Fibroblast of upper back skin (primary cell): ENCODE measurements at places on chromosomes 16 and 17.

DNA sequence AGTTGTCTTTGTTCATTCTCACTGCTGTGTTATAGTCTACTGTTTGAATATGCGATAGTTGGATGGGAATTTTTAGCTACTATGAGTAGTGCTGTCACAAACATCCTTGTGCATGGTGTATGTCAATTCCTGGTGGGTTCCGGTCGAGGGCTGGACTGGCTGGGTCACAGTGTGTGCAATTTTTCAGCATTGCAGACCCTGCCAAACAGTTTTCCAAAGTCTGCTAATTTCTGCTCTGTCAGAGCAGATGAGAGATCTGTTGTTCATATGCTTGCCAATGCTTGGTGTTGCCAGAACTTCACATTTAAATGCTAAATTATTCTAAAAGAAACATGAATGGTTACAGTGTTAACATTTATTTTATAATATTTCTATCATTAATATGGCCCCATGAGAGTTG lies 3.6 kb upstream of the C16orf96 start:
- DNase-seq, result no peak

DNA sequence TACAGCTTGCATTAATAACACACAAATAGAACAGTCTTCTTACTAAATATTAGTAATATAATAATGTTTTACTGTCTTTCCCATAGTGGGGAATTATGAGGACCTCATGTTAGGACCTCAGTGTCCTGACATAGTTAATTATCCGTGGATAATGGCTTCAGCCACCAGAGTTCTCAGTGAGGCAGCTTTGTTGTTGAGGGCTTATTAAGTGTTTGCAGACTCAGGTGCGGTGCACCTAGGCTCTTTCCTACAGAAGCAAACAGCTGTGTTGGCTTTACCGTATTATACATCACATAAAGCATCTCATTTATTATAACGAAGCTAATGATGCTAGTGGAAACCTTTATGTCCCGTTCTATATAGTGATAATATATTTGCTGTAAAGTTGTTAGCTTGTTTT lies 246.7 kb downstream of the FTO start:
- DNase-seq, result no peak

- no peak for DNase-seq
Observed at GRCh38 chr16:46482895-46483294, 138.3 kb downstream of the SHCBP1 start.

DNA sequence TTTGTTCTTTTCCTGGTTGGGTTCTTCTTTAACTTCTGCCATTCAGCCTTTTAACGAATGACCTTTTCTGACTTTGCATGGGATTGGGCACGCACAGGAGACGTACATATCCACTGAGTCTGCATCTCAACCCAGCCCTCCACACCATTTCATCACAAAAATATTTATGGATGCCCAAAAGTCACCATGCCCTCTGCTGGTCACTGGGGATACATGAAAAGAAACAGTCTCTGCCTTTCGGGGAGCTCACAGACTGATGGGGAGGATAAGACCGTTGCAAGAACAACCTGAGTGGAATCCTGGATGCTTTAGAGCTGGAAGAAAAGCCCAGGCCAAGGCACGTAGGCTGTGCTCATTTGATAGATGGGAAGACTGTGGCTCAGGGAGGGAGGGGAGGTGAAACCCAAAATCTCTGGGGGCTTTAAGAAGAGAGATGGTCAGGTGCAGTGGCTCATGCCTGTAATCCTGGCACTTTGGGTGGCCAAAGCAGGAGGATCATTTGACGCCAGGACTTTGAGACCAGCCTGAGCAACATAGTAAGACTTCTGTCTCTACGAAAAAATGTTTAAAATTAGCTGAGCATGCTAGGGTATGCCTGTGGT lies 7.9 kb upstream of the MT2A start:
- peak; percentile 63 for DNase-seq

- DNase-seq, result no peak
Observed at GRCh38 chr17:319266-319665, 33.3 kb downstream of the RPH3AL start.

- DNase-seq, result no peak
Observed at GRCh38 chr16:84511831-84512230, 7.4 kb upstream of the MEAK7 start.

DNA sequence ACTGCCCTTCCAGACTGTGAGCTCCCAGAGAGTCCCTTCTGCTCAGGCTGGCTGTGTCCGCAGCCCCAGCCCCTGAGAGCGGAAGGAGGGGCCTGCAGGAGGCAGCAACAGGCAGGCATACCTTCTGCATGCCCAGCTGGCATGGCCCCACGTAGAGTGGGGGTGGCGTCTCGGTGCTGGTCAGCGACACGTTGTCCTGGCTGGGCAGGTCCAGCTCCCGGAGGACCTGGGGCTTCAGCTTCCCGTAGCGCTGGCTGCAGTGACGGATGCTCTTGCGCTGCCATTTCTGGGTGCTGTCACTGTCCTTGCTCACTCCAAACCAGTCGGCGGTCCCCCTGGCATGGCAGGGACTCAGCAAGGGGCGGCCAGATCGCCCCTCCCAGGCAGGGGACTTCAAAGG lies 9.0 kb downstream of the RHBDF1 start:
- DNase-seq, result no peak

- DNase-seq, result no peak
Observed at GRCh38 chr16:65457084-65457483, 335.2 kb upstream of the CDH11 start.

- DNase-seq, result no peak
Observed at GRCh38 chr17:2067048-2067561, 12.2 kb downstream of the HIC1 start.

DNA sequence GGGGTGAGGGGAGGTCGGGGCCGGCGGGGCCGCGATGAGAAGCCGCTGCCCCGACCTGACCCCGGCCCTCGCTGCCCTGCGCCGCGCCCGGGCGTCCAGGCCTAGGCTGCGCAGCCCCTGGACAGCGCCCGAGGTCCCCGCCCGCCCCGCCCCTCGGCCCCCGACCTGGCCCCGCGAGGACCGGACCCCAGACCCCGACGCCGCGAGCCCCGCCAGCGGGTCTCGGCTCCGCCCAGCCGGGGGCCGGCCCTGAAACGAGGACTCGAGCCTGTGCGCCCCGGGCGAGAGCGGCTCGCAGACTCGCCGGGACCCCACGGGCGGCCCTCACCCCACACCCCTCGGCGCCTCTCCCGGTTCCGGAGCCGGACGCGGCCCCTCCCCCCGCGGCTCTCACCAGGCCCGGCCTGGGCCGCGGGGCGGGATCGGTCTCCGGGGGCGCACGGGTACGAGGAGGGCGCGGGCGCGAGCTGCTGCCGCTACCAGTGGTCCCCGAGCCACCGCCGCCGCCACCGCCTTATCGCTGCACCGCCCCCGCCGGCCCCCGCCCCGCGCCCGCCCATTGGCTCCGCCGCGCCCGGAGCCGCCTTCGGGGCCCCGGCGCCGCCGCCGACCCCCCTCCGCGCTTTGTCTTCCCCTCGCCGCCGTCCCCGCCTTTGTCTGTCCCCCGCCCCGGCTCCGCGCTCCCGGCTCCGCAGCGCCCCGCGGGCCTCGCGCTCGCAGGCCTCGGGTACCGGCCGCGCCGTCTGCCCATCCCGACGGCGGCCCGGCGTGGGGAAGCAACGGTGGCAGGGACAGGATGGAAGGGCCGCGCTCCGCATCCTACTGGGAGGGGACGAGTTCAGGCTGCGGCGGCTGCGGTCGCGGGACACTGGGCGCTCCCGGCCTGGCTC lies at the start of gene LIMD2:
TSS of gene LIMD2 (minus strand) at position 488 of the 890 bp plus-strand sequence. CDS start 827 bp downstream, outside the sequence.
- peak; percentile 56 for DNase-seq

DNA sequence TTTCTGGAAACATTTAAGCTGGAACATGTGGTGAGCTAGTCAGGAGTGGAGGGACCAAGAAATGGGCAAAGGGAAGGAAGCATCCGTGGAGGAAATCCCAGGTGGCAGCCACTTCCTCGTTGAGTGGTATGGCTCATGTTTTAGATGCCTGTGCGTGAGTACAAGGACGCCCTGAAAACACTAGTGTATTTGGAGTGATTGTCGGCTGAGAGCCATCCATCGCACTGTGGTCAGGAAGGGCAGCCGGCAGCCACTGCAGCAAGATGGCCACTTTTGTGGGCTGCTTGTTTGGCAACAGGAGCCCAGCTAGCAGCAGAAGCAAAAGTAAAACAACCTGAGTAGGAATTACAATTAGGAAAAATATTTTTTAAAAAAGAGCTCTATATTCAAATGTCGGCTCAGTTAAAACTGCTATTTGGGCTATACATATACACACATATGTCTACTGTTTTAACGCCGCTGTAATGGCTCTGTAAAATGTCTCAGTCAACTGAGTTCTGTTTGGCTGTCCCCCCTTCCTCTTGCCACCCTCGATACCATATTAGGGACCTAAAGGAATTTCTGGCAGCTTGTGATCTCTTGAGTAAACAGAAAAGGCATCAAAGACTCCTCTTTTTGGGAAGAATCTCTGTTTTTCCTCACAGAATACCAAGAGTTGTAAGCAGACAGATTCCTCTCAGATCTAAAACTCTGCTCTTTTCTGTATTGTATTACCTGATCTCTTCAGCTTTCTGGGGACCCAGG lies 39.2 kb downstream of the BRD7 start:
- DNase-seq, result no peak

GRCh38 chr17:30316736-30317135 lies 17.1 kb downstream of the TMIGD1 start:
- no peak for DNase-seq

- DNase-seq, result no peak
Observed at GRCh38 chr17:82118815-82119380, 20.9 kb upstream of the FASN start.

GRCh38 chr16:58459344-58460218 lies 40.4 kb upstream of the NDRG4 start:
- peak; percentile 3 for DNase-seq

GRCh38 chr17:40303708-40304551 lies 5.0 kb upstream of the RARA start:
- DNase-seq, result peak; percentile 98

DNA sequence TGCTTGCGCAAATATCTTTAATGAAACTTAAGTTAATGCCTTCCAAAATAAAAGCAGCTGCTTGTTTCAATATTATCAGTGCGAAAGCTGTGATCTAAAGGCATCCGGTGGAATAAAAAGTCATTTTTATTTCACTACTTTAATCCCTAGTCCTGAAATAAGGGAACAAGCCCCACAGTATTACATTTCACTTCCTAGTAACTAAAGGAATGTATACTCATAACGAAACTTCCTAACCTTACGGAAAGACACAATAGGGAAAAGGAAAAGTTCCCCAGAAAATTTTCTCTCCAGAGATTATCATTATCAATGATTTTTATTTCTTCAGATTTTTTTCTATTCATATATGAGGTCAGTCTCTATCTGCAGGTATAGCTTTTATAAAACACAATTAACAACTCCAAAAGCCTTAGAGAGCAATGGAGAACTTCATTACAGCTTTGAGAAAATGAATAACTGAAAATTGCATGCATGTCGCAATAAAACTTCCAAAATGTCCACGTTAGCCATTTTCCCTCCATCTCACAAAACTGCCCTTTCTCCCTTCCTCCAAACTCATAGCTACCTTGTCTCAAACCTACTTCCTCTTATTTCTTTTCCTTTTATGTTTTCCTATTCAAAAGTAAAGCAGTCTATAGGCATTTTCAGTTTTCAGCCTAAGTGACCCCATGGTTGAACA lies 154.3 kb upstream of the MED13 start:
- no peak for DNase-seq

- DNase-seq, result peak; percentile 43
Observed at GRCh38 chr17:41917679-41918313, 955 bp downstream of the ACLY start.

GRCh38 chr17:82389379-82389778 lies 17.8 kb downstream of the UTS2R start:
- no peak for DNase-seq

DNA sequence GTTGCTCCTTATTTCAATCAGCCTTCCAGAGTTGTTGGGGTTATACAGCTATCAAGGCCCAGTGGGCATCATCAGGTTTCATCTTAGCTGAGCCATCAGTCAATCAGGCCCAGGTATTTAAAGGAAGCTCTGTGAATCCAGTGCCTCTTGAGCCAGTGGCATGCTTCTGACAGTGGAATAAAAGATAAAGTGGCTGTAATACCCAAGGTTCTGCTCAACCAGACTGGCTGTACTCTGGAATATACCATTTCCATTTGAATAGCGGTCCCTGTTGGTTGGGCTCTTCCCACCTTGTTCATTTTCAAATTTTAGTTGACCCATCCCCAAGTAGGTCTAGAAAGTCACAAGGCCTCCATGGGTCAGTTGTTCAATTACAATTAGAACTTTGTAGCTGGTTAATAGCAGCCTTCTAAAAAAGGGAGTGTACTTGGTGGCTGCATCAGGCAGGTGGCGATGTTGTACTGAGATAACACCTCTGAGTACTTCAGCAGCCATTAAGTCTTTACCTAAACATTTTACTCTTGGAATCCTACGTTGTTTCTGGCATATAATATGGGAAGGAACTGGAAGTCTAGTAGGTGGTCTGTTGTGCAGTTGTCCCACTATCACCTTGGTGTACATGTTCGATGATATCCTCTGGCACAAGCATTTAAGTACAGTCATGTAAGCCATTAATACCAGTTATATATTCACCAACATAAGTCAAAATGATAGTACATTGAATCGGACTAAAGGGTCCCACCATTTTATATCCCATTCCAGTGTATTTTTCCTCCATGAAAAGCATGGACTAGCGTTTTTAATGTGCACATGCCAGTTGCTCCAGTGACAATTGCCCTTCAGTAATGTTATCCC lies 294.1 kb downstream of the BCAS3 start:
- DNase-seq, result peak; percentile 49

DNA sequence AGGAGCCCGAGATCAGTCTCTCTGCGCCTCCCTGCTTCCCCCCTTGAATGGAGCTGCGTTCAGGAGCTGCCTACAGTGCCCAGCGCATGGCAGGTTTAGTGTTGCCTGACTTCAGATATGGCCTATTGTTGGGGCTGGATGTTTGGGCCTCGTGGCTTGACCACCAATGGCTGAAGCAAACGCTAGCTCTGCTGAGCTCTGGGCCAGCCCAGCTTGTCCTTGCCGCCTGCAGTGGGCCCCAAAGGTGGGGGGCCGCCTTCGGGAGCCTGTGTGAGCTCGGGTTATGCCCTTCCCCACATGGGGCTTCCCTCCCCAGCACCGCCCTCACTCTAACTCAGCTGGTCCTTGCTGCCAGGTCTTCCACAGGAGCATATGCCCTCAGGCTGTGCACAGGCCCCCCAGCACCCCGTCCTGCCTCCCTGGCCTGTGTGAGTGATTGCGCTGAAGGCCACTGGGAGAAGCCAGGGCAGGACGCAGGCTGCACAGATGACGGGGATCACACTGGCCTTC lies 2.0 kb upstream of the METTL26 start:
- DNase-seq, result no peak
